ENCODE measurements at places on chromosomes 7 and 10. TPM values are rescaled to one million over a fixed set of nuclear protein-coding genes. Genes with fewer than 3 reads are reported as not detected.

Gene GATA3
- 10.9 TPM for total RNA-seq

Gene GALNT17
- total RNA-seq: not detected

GRCh38 chr7:157359581-157359980, 22.8 kb downstream of the DNAJB6 start:
- H3K4me3 ChIP-seq: no peak overlapping the region
- no peaks in the 10 kb centered on the region for H3K27me3 ChIP-seq
- peaks cover 45% of the 10 kb centered on the region for H3K4me1 ChIP-seq
- H3K36me3 ChIP-seq: peaks cover 23% of the 10 kb centered on the region
- no peak overlapping the region for H3K27ac ChIP-seq

DNA sequence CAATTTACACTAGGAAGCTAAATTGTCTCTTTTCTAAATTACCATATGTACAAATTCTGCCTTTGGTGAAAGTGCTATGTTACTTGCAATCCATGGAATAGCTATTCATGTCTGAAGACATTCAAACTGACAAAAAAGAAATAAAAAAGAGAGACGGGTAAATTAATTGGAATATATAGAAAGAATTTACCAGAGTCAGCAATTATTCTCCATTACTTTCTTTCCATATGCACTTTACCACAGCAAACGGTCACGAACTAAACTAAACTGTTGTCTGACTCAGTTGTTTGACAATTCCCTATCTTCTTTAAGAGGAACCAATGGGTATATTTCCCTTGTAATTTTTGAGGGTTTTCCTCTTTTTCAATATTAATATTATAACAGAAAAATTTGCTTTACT, 85.7 kb downstream of the HOXA1 start:
- H3K27ac ChIP-seq: no peak overlapping the region
- no peak for DNase-seq
- peaks cover 16% of the 10 kb centered on the region for H3K36me3 ChIP-seq
- H3K27me3 ChIP-seq: peaks cover 26% of the 10 kb centered on the region
- no peaks in the 10 kb centered on the region for H3K4me1 ChIP-seq

DNA sequence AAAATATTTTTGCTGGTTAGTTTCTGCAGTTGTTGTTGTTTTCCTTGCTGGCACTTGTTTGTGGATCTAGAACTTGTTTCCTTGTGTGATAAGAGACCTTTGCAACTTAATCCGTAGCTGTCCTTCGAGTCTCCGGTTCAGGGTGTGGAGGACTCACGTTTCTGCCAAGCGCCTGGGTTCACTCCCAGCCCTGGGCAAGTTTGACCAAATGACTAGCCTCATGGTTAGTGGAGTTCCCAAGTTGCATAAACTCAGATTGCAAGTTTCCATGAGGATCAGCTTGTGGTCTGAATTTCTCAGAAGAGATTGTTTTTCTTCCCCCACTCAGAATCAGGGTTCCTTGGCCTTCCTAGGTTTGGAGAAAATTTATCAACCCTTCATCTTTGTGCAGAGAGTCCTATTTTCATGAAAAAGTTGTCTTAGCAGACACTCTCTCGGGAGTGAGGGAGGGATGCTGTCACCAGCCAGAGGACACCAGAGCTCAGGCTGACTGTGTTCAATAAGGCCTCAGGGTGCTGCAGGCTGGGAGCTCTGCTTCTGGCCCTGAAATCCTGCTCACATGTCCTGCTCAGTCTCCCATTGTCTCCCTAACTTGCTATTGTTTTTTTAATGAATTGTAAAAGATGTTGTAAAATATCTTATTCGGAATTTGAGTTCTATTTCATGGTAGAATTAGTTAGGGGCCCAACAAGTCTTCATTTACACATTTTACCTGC, 377.7 kb upstream of the KLF6 start:
- no peak for DNase-seq
- H3K27me3 ChIP-seq: no peaks in the 10 kb centered on the region
- no peaks in the 10 kb centered on the region for H3K36me3 ChIP-seq
- H3K4me3 ChIP-seq: no peak overlapping the region
- H3K4me1 ChIP-seq: peaks cover 10% of the 10 kb centered on the region

DNA sequence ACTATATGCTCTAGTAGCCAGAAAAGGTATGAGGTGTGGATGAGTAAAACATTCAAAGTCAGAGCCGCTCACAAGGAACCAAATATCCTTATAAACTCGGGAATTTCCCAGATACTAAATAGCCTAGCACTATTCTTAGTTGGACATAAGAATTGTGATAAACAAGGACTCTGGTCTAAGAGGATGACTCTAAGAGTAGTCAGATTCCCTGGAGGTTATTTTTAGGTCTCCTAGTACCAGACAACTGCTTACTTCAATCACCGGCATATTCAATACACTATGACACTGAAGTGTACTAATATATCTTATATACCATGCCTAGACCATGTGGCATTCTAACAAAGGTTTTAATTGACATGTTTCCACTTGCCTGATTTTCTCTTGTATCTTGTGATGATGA, 56.5 kb downstream of the LMBR1 start:
- DNase-seq: no peak
- H3K27ac ChIP-seq: no peak overlapping the region
- peaks cover 6% of the 10 kb centered on the region for H3K36me3 ChIP-seq
- no peak overlapping the region for H3K4me3 ChIP-seq
- H3K27me3 ChIP-seq: no peaks in the 10 kb centered on the region

DNA sequence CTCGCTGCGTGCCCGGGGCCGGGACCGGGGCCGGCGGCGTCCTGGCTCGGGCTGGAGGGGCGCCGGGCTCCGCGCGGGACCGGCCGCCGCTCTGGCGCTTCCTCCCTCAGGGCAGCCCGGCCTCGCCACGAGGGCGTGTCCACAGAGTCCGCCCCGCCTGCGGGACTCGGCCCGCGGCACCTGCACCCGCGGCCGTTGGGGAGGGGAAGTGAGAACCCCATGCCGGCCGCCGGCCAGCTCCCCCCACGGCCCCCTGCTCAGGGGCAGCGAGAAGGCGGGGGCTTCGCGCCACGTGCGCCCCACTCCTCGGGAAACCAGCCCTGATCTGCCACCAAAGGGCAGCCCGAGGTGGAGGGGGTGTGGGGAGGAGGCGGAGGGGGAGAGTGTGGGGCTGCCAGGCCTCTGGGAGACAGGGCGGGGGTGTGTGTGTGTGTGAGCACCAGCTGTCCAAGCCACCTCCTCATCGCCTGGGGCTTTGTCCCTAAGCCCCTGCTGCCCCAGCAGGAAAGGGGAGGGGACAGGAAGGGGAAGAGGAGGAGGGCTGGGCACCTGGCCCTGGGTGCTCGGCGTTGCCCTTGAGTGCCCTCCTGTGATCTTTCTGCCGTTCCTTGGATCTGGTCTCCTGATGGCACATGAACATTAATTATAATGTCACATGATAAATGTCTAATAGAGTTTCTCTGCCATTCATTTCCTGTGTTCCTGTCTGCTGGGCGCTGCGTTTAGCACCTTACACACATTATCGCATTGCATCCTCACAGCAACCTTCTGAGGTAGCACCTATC, at the start of gene PIK3AP1:
Gene PIK3AP1 (minus strand): TSS at position 93 of the 785 bp plus-strand sequence. CDS start 120 bp downstream, outside the sequence.
- peaks cover 28% of the 10 kb centered on the region for H3K36me3 ChIP-seq
- DNase-seq: peak; percentile 84
- peak within 1 kb of the TSS; percentile 97 for H3K27ac ChIP-seq
- H3K4me3 ChIP-seq: peak within 1 kb of the TSS; percentile 100

DNA sequence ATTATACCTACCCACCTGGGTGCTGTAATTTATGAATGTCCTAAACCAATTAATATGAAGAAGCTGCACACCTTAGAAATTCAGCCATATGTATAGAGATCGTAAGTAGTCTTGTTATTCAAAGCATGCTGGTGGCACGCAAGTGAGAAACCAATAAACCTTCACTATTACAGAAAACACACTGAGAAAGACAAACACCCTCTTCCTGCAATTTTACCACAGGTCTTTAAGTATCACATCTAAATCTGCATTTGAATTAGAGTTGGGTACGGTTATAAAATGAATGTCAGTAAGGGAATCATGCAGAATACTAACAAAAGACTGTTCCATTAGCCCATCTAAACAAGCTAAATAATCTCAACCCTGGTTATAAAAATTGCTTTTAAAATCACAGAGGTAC, 33.8 kb downstream of the CCNJ start:
- no peak for DNase-seq
- no peak overlapping the region for H3K4me3 ChIP-seq
- H3K27ac ChIP-seq: no peak overlapping the region
- no peaks in the 10 kb centered on the region for H3K27me3 ChIP-seq
